Activated T-cell treated with anti-CD3 and anti-CD28 coated beads, Interleukin-2, amount 50 U/mL, for 72 hours (primary cell): ENCODE measurements at places on chromosomes 13 and 19. TPM values are rescaled to one million over a fixed set of nuclear protein-coding genes. Genes with fewer than 3 reads are reported as not detected.

DNA sequence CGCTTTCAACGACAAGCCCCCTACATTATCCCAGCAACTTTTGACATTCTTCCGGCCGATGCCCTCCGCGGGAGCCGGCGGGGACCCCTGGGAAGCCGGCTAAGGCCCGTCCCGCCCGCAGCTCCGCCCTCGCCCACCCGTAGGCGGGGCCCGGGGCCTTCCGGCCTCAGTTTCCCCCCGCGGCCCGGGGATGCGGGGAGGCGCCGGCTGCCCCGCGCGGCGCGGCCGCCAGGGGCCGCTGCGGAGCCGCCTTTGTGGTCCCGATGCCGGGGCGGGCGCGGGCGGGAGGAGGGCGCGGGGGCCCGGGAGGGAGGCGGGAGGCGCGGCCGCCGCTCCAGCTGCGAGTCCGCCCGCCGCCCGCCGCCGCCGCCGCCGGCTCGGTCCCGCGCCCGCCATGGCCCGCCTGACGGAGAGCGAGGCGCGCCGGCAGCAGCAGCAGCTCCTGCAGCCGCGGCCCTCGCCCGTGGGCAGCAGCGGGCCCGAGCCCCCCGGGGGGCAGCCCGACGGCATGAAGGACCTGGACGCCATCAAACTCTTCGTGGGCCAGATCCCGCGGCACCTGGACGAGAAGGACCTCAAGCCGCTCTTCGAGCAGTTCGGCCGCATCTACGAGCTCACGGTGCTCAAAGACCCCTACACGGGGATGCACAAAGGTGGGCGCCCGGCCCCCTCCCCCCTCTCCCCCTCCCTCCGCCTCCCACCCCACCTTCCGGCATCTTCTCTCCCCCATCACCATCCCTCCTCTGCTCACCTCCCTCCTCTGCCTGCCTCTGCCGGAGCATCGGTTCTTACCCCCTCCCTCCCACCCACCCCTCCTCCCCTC, at the start of gene CELF5:
Gene CELF5, plus strand, starts transcription at position 316 of the 823 bp plus-strand sequence. Its CDS starts 79 bp downstream, at position 395.
- peak; percentile 57 for DNase-seq
- H3K36me3 ChIP-seq, result no peaks in the 10 kb centered on the region
- H3K4me1 ChIP-seq, result no peaks in the 10 kb centered on the region

DNA sequence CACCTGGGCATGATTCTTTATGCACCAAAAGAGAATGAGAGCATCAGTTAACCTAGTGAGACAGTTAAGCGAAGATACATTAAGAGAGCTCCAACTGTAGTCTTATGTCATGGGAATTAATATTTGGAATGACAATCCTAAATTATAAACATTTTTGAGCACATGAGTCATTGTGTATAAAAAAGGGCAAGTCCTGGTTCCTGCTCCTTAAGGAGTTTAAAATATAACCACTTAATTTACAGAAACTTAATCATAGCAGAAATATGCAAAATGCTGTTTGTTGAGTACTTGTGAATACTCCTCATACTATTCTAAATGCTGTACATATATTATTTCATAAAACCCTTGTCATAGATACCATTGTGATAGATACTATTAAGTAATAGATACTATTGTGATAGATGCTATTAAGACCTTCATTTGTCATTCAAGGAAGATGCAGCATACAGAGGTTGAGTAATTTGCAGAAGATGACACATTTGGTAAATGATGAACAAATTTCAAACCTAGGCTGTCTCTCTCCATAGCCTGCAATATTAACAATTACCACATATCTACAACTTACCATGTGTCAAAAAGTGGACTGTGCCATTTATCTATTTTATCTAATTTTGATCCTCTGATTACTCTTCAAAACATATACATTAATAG, 301.0 kb downstream of the TBC1D4 start:
- no peaks in the 10 kb centered on the region for H3K4me1 ChIP-seq
- H3K27ac ChIP-seq, result no peak overlapping the region
- H3K36me3 ChIP-seq, result peaks cover 4% of the 10 kb centered on the region

- no peaks in the 10 kb centered on the region for H3K27me3 ChIP-seq
- H3K36me3 ChIP-seq, result no peaks in the 10 kb centered on the region
- no peak for DNase-seq
- no peaks in the 10 kb centered on the region for H3K4me1 ChIP-seq
Measured at GRCh38 chr13:90830782-90831181, 516.7 kb upstream of the MIR17HG start.

DNA sequence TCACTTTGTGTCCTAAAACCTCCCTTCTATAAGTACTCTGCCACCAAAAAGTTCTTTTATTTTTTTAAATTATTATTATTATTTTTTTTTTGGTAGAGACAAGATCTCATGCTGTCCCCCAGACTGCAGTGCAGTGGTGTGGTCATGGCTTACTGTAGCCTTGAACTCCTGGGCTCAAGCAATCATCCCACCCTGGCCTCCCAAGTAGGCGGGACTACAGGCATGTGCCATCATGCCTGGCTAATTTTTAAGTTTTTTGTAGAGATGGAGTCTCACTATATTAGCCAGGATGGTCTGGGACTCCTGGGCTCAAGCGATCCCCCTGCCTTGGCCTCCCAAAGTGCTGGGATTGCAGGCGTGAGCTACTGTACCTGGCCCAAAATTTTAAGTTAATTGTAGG, 29.1 kb upstream of the GPI start:
- H3K27me3 ChIP-seq, result no peaks in the 10 kb centered on the region
- H3K4me3 ChIP-seq, result no peak overlapping the region
- no peak overlapping the region for H3K27ac ChIP-seq
- peaks cover 8% of the 10 kb centered on the region for H3K4me1 ChIP-seq
- peaks cover 4% of the 10 kb centered on the region for H3K36me3 ChIP-seq

DNA sequence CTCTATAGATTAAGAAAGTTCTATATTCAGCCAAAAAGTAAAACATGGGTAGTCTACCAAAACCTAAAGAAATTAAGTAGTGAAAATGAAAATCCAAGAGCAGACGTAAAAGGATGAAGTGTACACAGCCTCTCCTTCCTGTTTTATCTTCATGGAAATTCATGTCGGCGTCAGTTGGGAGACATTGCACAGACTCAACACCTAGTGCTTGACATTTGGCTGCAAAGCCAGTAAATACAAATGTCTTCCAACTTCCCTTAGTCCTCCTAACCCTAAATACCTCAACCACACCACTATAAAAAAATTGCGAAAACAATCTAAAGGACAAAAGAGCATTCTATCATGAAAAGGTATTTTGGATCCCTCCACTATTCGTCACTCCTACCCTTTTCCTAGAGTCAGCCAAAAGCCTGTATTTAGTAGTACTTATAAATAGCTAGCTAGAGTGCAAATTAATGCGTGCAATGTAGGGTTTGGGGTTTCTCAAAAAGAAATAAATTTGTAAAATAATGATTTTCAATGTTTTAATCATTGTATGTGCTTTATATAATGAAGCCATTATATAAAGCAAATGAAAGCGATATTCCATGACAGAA, 56.4 kb upstream of the TRPC4 start:
- H3K4me3 ChIP-seq, result no peak overlapping the region
- no peak overlapping the region for H3K27ac ChIP-seq
- H3K4me1 ChIP-seq, result no peaks in the 10 kb centered on the region
- H3K27me3 ChIP-seq, result no peaks in the 10 kb centered on the region
- H3K36me3 ChIP-seq, result no peaks in the 10 kb centered on the region
- no peak for DNase-seq

DNA sequence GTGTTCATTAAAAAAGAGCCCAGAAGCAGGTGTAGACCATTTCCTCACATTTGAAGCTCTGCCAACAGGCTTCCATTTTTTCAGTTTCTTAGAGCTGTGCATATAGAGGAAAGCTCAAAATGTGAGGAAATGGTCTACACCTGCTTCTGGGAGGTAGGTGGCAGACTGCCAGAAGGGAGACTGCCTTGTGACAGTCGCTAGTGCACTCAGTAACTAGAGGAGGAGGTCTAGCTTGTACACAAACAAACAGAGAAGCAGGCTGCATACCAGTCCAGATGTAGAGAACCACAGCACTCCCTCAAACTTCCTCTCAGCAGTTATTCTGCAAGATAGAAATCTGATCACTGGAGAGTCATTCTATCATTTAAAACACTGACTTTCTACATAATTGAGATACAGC, 800.2 kb downstream of the EFNB2 start:
- no peaks in the 10 kb centered on the region for H3K36me3 ChIP-seq
- H3K27me3 ChIP-seq, result no peaks in the 10 kb centered on the region
- no peak for DNase-seq
- H3K4me3 ChIP-seq, result no peak overlapping the region
- no peaks in the 10 kb centered on the region for H3K4me1 ChIP-seq

GRCh38 chr13:80314711-80315653, 25.9 kb downstream of the SPRY2 start:
- DNase-seq, result no peak
- no peak overlapping the region for H3K27ac ChIP-seq
- H3K27me3 ChIP-seq, result no peaks in the 10 kb centered on the region
- H3K4me3 ChIP-seq, result no peak overlapping the region
- no peaks in the 10 kb centered on the region for H3K4me1 ChIP-seq

DNA sequence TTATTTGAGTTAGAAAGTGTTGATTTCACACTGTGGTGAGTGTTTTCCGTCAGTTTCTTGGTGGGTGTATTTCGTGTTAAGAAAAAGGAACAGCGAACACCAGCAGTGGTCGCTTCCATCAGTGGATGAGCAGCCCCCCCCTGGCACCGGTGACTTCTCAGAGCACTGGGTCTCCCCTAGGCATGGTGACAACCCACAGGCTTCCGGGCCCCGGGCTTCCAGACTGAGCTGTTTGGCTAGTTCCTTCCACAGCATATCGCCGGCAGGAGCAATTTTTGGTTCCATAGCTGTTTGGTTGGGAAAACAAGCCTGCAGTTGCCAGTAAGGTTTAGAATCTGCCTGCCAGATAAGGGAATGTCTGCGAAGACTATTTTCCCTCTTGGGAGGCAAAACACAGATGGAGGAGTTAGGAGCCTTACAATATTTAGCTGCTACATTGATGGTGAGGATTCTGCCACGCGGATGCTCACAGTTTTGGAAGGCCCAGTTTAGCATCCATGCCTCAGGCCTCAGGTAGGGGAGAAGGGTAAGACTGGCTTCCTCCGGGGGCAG, 18.7 kb upstream of the ZNF536 start:
- no peak overlapping the region for H3K4me3 ChIP-seq
- no peak for DNase-seq
- H3K36me3 ChIP-seq, result no peaks in the 10 kb centered on the region
- H3K27ac ChIP-seq, result no peak overlapping the region
- no peaks in the 10 kb centered on the region for H3K27me3 ChIP-seq
- peaks cover 8% of the 10 kb centered on the region for H3K4me1 ChIP-seq

- H3K4me3 ChIP-seq, result no peak overlapping the region
- DNase-seq, result no peak
- no peaks in the 10 kb centered on the region for H3K27me3 ChIP-seq
- no peak overlapping the region for H3K27ac ChIP-seq
- H3K4me1 ChIP-seq, result peaks cover 7% of the 10 kb centered on the region
Measured at GRCh38 chr19:48656840-48657474, 11.0 kb upstream of the CA11 start.

B3GLCT gene
- total RNA-seq, result 3.0 TPM

C13orf42 gene
- total RNA-seq, result not detected

FAM83E gene
- 7.5 TPM for total RNA-seq
